ENCODE measurements at places on chromosomes 1 and 21.

- no peak for DNase-seq
Measured at GRCh38 chr1:10639775-10640578, 156.5 kb downstream of the CASZ1 start.

GRCh38 chr1:90993245-90993644 is 28.6 kb downstream of the ZNF644 start:
- no peak for DNase-seq

DNA sequence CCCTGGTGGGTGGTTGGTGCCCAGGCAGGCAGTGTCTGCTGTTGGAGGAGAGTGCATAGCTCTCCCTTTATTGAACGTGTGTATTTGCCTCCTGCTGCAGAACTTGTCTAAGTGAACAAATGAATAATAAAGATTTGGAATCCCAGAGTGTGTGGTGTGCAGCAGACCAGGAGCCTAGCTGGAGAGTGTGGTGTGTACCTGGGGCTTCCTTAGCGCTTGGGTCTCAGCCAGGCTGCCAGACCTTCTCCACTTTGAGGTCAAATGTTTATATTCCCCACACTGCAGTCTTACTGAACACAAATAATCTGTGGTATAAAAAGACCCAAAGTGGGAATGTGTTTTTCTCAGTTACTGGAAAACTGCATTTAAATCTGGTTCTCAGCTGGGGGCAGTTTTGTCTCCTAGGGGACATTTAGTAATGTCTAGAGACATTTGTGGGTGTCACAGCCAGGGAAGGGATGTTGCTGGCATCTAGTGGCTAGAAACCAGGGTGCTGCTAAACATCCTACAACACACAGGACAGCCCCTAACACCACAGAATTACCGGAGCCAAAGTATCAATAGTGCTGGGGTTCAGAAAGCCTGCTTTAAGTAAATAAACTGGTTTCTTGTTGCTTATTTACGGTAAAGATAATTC is 23.6 kb downstream of the SLC37A1 start:
- DNase-seq = no peak

GRCh38 chr1:30427545-30427944 is 295.8 kb downstream of the MATN1 start:
- DNase-seq = no peak

DNA sequence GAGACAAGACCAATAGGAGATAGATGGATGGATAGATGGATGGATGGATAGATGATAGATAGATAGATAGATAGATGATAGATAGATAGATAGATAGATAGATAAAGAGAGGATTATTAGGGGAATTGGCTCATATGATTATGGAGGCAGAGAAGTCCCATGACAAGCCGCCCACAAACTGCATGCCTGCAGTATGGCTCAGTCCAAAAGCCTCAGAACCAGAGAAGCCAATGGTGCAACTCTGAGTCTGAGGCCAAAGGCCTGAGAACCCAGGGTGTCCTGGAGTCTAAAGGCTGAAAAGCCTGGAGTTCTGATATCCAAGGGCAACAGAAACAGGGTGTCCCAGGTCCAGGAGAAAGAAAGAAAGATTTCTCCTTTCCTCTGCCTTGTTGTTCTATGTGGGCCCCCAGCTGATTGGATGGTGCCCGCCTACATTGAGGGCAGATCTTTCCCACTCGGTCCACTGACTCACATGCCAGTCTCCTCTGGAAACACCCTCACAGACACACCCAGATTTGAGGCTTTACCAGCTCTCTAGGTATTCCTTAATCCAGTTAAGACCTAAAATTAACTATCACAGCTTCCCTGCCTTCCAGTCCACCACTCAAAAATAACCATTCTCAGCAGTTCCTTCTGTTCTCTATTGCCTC is 39.6 kb upstream of the IRF2BP2 start:
- no peak for DNase-seq

DNA sequence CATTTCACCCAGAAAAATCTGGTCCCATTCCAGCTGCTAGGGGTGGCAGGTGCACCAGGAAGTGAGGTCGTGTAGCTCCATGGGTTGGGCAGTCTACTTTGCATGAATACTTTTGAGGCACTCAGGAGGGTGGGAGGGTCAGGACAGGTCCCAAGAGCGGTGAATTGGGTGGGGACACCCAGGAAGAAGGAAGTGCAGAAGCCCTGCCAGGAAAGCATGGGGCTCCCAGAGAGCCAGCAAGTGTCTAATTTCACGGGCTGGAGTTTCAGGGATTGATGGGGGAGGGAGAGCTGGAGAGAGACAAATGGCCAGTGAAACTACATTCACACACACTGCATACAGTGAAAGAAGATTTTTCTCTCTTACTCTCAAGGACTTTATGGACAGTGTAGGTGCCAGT is 137.8 kb downstream of the GALNT2 start:
- no peak for DNase-seq

Data from activated CD4-positive, CD25-positive, alpha-beta regulatory T cell treated with anti-CD3 and anti-CD28 coated beads, Interleukin-2, amount 50 U/mL, for 16 hours (primary cell).